ENCODE measurements at places on chromosomes 12 and 14. TPM values are rescaled to one million over a fixed set of nuclear protein-coding genes. Genes with fewer than 3 reads are reported as not detected.

Gene PRKCH
- total RNA-seq, result 37.1 TPM

Gene POC1B
- 9.9 TPM for total RNA-seq

Gene FLVCR2
- total RNA-seq, result 2.2 TPM

Gene BIN2
- not detected for total RNA-seq

Gene GALNT16
- total RNA-seq, result 1.1 TPM

Gene HOXC12
- total RNA-seq, result not detected

Gene SDR9C7
- total RNA-seq, result not detected

Gene TCL1B
- total RNA-seq, result not detected

Gene RNF34
- 31.0 TPM for total RNA-seq

Measured in pericardium fibroblast (primary cell).